AG04449 (cell line): ENCODE measurements at places on chromosomes 5 and 9.

DNA sequence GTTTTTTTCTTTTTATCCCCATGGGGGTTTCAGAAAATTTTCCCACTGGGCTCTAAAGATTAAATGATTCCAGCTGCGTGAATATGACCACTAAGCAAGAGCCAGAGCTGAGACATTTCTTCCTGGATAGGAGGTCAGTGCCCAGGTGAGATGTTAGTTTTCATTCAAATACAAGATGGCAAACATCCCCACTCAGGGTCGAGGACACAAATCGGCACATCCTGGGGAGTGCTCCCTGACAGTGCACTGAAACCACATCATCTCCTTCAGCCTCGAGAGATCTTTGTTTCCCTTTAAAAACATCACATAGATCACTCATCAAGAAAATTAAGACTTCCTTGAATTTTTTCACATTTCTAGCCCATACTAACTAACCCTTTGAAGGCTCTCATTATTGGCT is 273.2 kb upstream of the PANK3 start:
- no peak for DNase-seq

DNA sequence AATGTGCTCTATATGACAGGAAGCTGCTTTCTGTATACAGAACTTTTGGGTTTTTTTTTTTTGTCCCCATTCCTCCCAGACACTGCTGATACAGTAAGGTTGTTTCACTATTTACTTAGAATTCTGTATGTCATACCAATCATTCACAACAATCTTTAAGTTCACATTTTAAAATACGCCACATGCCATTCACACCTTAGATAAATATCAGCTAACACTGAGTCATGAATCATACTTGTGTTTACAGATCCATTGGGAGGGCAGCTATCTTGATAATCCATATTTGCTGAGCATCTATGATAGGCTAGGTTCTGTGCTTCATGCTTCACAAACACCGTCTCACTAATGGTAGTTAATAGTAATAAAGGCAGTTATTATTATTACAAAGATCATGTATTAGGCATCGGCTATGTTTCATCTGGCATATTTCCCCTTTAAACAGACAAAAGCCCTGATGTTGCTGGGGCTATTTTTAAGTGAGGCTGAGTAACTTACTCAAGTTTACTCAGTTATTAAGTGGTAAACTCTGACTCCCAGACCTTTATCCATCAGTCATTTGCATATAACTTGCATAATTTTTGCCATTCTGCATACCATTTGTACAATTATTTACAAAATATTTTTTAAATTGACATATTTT is 152.2 kb upstream of the HMHB1 start:
- no peak for DNase-seq

GRCh38 chr9:134723037-134723436 is 81.4 kb downstream of the COL5A1 start:
- no peak for DNase-seq

DNA sequence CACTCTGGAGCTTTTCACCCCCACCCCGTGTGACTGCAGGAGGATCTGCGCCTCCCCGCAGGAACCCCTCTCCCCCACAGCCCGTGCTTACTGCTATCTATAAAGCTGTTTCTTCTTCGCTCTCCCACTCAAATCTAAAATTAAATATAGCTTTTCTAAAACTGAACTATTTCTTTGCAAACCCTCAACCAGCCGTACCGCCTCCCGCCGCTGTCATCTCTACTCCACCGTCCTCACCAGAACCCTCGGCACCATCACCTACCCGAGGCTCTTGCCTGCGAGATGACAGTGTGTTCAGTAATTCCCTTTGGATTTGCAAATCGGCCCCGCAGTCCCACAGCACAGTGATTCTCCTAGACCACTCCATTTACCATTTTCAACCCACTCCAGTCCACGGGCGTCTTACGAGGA is 13.6 kb downstream of the LPCAT1 start:
- no peak for DNase-seq

DNA sequence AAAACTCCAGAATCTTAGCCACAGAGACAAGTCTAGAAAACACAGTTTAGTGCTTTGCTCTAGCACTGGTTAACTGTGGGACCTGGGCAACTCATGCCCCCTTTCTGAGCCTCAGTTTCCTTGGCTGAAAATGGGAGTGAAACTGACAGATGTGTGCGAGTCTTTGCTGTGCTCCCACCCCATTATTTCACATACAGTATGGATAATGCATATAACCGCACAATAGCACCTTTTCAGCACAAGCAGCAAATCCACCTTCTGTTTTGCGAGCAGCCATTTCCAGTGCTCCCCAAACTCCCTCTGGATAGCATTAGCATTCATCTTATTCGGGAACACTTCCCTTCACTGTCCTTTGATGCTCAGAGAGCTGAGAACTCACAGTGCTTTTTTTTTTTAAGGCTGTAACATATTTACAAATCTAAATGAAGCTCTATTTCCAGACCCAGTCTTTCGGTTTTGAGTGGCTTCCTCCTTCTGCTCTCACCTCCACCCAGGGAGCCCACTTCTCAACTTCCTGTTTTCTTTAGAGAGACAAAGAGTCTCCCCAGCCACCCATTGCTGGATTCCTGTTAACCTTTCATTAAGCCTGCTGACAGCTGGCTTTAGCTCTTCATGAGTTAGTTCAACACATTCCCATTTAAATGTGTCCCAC is 49.2 kb downstream of the TIMD4 start:
- DNase-seq = no peak

DNA sequence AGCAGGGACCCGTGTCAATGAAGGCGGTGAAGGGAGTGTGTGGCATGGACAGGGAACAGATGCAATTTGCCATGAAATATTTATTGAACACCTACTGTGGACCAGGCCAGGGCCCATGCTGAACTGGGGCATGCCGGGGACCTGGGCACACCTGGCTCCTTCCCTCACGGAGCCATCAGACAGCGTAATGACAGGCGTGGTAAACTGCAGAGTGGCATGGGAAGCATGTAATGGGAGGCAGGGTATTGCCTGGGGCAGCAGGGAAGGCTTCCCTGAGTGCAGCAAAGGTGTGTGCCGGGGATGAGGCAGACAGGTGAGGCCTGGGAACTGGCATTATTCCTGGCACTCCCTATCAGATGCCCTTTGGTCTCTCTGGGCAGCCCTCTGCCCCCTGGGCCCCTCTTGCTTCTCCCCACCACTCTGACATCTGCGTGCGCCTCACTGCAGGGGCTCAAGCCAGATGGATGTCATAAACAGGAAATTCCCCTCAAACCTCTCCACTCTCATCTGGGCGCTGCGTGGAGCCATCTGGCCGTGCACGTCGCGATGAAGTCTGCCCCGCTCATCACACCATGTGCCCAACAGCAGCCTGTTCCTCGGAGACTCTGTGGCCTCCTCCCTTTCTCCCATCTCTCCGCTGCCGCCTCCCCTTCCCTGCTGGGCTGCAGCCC is 67.6 kb downstream of the HMCN2 start:
- no peak for DNase-seq

DNA sequence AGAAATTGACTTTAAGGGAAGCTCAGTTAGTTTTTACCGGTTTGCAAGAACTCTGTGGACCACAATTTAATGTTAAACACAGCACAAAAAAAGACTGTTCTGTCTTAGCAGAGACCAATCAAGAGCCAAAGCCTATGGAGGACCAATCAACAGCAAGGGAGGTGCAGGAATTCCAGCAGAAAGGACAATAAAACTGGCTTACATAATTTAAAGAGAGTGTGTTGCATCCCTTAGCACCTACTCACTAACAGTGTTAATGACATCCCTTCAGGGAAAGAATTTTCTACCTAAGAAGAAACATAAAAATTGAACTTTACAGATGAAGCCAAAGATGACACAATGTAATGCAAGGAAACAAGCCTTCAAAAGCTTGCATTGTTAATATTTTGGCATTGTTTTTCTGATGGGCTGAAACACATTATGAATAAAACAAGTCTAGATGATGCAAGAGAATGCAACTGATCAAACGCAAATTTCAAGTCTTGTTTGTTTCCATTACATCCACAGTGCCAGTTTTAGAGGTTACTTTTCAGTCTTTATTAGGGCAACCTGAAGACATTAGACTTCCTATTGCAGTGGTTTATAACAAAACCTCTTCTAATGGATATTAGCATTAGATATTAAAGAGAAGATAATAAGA is 111.3 kb upstream of the FST start:
- no peak for DNase-seq

DNA sequence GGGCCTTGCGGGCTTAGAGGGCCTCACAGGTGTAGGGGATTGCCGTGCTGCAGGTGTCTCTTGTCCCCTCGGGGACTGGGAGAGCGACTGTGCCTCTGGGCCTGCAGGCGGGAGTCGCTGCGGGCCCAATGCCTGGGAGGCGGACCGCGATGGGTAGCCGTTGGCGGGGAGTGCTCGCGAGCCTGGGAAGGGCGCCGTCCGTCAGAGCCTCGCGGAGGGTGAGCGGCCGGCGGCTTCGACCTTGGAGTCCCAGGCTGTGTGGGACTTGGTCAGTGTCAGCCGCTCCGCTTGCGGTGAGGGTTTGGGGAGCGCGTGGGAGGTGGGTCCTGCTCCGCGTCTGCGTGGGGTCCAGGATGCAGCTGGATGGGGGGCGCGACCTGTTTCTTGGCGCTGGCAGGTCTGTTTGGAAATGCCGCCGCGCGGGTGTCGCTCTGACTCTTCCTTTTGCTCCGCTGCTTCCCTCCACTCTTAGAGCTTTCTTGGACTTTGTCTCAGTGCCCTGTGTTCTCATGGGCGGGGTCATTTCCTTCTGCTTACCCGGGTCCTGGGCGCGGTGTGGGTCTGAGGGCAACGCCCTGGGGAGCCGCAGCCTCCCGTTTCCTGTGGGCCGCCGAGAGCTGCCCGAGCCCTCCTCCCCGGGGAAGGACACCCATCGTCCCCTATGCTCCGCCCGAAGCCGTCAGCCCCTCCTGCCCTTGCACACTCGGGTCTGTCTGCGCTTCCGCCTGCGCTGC is 88.9 kb upstream of the CACNA1B start:
- DNase-seq = no peak

DNA sequence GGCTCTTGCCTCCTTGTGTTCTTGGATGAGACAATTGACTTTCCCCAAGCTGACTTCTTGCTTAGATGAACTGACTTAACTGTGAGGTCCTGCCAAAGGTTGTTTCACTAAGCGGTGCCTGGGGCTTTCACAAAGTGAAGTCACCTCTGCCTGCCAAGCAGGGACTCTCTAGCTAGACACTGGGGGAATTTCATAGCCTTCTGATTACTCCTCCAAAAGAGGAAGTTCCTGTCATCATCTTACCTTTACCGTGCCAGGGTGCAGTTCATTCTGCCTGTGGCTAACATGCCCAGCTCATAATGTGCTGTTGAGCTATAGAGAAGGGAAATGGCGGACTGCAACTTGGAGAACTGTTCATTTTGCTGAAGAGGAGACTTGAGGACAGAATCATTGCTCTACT is 472.0 kb upstream of the WWC1 start:
- no peak for DNase-seq

GRCh38 chr5:168946363-168946762 is 354.6 kb downstream of the SLIT3 start:
- DNase-seq = no peak

- no peak for DNase-seq
These were observed 110.4 kb upstream of the GRHPR start for GRCh38 chr9:37311938-37312708.

GRCh38 chr5:10743951-10744350 is 17.1 kb downstream of the DAP start:
- no peak for DNase-seq

GRCh38 chr5:54825005-54825404 is 160.4 kb downstream of the ESM1 start:
- no peak for DNase-seq

- peak; percentile 14 for DNase-seq
These were observed 45.9 kb downstream of the PRRT1B start for GRCh38 chr9:131590907-131591844.

DNA sequence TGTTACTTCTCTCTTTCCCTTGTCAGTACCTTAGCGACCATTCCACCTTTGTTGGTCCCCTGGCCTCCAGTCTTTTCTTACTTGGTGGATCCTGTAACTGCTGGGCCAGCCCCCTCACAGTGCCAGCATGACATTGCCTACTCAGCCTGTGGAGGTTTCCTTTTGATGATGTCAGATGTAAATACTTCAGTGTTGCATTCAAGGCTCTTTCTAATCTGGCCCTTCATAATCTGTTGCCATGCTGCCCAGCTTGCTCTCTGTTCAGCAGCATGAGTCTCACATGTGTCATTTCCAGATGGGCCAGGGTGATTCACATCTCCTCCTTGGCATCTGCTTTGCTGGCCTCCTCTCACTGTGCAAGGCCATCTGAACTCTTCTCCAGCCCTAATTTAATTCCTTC is 57.1 kb downstream of the MAST4 start:
- no peak for DNase-seq

DNA sequence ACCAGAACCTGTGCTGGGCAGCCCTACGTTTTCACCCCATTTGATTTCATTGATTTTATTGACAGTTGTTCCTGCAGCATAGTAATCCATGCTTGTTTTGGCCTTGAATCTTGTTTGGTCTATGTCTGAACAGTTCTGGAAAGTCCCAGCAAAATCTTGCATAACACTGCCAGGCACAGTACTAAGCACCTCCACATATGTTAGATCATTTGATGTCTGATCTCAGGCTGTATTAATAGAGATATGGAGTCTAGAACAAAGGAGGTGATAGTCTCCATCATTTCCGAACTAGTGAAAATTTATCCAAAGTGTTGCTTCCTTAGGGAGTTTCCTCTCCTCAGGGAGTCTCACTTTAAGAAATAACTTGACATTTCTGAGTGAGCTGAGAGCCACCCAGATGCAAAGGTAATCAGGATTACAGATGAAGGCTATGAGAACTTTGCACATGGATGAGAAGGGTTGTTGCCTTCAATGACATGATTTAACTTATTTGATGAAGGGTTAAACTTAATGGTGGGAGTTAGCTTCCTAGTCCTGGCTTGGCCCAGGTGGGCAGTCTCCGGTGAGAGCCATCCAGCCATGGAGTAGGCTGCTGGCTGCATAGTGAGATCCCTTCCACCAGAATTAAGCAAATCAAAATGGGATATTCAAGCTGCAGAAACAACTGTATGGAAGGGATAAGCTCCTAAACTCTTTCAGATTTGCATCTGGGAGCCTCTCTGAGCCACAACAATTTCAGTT is 173.8 kb upstream of the MVB12B start:
- DNase-seq = no peak

DNA sequence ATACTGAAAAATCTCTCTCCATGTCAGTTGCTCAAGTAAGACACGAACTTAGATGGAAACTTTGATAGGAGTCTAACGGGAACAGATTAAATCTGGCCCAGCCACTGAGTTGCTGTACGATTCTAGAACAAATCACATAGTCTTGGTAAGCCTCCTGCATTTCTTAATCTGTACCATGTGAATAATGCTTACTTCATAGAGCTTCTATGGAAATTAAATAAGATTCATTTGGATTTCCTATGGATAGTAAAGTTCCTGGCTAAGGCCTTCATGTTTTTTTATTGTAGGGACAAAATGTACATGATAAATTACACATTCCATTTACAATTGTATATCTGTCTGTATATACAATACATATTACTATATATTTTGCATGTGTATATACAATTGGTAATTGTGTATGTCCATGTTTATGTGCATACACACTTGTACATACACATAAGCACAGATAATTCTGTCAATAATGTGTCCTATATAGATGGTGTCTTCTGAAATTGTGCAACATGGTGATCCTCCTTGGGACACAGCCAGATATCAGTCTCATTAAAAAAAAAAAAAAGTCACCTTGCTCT is 330.4 kb downstream of the TRIM32 start:
- no peak for DNase-seq
